ENCODE measurements at places on chromosomes 16 and 17.

GRCh38 chr16:12532871-12533610 is 270.6 kb downstream of the CPPED1 start:
- no peak for DNase-seq

GRCh38 chr16:20969386-20969785 is 68.8 kb downstream of the LYRM1 start:
- DNase-seq, result no peak

DNA sequence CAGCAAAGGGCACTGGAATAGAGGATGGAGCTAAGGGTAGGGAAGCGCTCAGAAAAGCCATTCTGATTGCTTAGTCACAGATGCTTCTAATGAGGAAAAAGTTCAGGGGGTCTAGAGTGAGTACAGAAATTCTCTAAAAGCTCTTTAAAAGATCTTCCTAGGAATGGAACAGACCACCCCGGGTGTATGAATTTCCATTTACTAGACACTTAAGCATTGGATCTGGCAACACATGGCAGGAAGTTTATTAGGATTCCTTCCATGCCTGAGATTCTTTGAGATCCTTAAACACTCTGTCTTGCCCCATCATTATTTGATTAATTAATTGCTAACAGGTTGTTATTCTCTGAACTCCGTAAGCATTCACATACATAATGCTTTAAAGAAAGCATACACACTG is 8.5 kb downstream of the KRTAP9-7 start:
- DNase-seq, result no peak

GRCh38 chr17:81471818-81472456 is 40.7 kb downstream of the ACTG1 start:
- no peak for DNase-seq

DNA sequence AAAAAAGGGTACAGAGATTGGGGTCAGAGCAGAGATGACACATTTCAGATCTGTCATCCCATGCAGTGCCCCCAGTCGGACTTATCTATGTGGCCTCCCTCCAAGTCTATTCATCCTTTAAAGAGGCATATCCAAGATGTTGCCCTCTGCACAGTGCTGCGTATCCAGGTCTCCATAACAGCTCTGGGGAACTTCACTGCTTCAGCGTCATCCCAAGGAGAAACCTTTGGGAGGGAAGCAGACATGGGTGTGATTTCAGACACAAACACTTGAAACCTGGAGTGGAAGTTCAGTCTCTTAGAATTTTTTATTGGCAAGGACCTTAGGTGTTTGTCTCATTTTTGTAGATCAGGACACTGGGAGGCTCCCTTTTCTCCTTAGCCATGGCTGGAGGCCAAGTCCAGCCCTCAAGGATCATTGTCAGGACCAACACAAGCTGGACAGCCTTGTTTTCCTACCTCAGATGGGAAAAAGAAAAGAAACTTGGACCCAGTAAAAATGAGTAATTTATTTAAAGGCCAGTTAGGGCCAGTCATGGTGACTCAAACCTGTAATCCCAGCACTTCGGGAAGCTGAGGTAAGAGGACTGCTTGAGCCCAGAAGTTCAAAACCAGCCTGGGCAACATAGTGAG is 23.9 kb upstream of the NLK start:
- no peak for DNase-seq

GRCh38 chr17:11406716-11407115 is 165.7 kb downstream of the SHISA6 start:
- no peak for DNase-seq

DNA sequence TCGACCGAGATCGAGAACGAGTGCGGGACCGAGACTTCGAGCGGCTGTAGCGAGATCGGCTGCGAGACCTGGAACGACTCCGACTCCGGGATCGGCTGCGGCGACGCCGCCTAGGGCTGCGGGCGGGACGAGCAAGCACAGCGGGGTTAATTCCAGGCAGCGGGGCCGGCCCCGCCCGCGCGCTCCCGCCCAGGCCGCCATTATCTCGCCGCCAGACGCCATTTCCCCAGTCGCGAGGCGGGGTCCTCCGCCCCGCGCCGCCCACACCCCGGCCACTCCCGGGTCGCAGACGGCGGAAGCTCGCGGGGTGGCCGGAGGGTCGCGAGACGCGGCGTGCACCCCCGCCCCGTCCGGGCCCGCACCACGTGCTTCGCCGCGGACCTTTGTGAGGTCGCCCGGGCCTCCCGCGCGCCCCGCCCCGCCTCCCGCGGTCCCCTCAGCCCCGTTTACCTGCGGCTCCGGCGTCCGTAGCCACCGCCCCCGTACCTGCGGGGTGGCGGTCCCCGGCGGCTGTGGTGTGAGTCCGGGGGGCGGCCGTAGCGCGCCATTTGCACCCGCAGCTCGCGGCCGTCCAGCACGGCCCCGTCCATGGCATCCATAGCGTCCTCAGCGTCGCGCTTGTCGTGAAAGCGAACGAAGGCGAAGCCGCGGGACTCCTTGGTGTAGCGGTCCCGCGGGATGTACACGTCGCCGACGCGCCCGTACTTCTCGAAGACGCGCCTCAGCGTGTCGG is 616 bp downstream of the SRSF2 start:
- DNase-seq, result peak; percentile 50

GRCh38 chr16:30535777-30536190 is 1.1 kb upstream of the ZNF747 start:
- DNase-seq, result peak; percentile 35

GRCh38 chr16:73504591-73505575 is 457.0 kb upstream of the ZFHX3 start:
- no peak for DNase-seq

GRCh38 chr17:79171188-79171587 is 96.6 kb downstream of the ENGASE start:
- no peak for DNase-seq

DNA sequence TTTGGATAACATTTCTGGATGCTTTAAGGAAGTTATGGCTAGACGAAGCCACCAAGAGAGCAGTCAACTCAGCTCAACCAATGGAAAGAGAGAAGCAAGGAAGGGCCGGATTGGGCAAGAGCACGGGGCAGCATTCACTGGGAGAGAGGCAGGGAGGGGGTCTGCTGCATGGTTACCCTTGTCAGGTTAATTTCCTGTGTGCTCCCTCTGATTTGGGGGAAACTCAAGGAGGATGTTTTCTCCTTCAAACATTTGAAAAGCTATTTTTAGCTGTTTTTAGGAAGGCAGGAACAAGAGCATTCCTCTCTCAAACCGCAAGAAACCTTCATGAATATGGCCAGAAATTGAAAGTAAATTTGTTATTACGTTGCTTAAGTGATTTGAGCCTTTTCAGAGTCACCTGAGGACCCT is 118.5 kb upstream of the ZFHX3 start:
- DNase-seq, result no peak

- DNase-seq, result no peak
Observed at GRCh38 chr16:48432136-48432535, 46.9 kb upstream of the SIAH1 start.

DNA sequence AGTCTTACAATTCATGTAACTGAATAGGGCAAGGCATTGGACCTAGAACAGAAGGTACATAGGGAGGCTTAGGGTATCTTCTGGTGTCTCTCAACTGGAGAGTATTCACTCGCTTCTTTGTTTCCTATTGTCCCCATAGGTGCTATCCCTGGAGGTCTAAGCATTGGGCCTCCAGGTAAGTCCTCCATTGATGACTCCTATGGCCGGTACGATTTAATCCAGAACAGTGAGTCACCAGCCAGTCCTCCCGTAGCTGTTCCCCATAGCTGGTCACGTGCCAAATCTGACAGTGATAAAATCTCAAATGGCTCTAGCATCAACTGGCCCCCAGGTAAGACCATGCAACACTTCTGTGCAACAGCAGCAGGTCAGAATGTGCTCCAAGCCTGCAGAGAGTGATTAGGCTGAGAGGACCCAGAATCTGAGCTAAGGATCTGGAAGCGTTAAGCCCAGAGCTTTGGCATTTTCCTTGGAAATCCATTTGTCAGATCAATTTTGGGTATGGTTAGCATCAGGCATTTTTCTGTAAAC is 35.7 kb downstream of the TMC6 start:
- DNase-seq, result no peak

- DNase-seq, result no peak
Observed at GRCh38 chr17:40545660-40546059, 19.6 kb downstream of the CCR7 start.

DNA sequence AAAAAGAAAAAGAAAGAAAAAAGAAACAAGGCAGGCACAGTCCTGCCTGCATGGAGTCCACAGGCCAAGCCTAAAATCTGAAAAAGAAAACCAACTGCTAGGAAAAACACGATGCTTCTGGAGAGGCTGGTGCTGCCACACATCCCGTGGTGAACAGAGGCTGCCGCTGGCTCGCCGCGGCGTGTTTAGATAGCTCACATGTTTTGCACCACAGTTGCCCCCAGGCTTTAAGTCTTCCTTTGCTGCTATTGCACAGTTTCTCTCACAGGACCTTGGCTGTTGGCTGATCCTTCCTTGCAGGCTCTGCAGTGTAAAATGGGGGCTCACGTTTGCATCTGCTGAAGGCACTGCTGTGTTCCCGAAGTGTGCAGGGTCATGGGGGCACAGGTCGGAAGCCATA is 8.6 kb downstream of the SLC6A4 start:
- DNase-seq, result no peak

DNA sequence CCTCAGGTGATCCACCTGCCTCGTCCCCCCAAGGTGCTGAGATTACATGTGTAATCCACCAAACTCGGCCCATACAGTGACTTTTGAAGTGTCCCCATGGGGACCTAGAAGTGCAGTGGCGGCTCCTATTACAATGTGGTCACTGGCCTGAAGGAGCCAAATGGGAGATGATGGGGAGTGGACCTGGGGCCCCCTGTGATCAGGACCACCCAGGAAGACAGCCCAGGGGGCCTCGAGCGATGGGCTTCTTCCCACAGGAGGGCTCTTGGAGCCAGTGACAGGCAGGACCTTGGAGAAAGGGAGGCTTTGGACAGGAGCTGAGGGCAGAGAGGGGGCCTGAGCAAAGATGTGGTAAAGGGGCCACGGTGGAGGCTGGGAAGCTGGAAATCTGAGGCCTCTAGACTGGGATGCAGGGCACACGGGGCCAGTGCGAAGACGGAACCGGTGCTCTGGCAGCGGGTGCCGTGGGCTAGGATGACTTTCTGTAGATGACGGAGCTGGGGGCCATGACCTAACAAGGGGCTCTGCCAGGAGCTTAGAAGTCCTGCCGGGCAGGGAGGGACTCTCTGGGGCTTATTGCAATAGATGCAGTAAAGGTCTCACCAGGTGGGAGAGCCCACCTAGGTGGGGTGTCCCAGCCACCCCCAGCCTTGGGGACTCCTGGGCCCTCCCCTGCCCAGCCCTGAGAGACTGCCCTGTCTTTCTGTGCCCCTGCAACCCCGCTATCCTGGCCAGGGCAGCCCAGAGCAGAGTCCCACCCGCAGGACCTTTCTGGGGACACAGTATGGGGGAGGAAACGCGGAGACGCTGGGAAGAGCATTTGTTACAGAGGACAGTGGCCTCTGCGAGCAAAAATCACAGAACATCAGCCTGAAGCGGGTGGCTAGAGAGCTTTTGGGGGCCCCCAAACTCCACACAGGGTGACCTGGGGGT is 2.7 kb upstream of the C17orf99 start:
- no peak for DNase-seq

GRCh38 chr16:17538927-17539326 is 68.2 kb upstream of the XYLT1 start:
- no peak for DNase-seq

- no peak for DNase-seq
Observed at GRCh38 chr17:75277664-75278071, 6.6 kb upstream of the MIF4GD start.

DNA sequence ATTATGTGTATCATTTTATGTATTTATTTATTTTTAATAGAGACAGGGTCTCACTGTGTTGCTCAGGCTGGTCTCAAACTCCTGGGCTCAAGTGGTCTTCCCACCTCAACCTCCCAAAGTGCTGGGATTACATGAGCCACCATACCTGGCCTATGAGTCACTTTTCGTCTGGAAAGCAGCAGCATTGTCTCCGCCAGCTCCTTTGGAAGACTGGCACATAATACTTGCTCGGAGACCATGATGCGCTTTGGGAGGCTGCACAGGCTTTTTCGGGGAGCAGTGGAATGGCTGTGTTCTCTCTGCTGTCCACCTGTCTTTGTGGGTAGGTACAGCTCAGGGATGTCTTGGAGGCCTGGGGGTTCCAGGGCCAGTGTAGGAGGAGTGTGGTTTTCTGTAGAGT is 102.2 kb downstream of the AATF start:
- DNase-seq, result no peak

- DNase-seq, result no peak
Observed at GRCh38 chr16:86156155-86156554, 257.2 kb downstream of the IRF8 start.

GRCh38 chr17:7910711-7911110 is 5.4 kb downstream of the RNF227 start:
- DNase-seq, result no peak

- DNase-seq, result no peak
Observed at GRCh38 chr16:3009568-3010390, 2.9 kb upstream of the CLDN9 start.

- peak; percentile 55 for DNase-seq
Observed at GRCh38 chr17:79087428-79088143, 13.0 kb downstream of the ENGASE start.

DNA sequence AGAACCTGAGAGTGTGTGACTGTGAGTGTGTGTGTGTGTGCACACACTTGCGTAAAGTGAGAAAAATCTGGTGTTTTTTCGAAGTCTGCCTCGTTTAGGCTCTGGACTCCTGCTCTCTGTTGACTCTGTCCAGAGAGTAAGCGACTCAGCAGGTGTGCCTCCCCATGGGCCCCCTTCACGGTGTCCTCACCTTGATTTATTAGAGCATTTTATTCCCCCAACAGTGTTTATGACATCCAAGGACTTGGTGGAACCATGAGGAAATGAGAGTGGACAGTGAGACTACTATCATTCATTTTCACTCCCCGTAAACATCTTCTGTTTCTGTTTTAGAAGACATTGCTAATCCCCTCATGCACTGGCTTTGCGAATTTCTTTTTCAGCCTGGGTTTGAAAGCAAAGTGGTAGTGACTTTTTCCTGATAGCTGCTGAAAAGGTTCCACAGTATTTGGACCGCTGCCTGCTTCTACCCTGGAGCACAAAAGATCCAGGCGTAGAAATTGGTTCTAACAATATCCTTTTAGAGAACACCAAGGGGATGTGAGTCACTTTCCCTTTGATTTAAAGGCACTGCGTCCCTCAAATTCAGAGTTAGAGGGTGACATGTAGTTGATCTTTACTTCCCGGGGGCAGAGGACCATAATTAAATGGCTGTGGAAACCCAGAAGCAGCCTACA is 218.2 kb downstream of the WWOX start:
- no peak for DNase-seq

GRCh38 chr17:82461827-82462524 is 3.4 kb downstream of the NARF start:
- no peak for DNase-seq
